ENCODE measurements at places on chromosomes 7 and 10. TPM values are rescaled to one million over a fixed set of nuclear protein-coding genes. Genes with fewer than 3 reads are reported as not detected.

The SPDYE6 gene
- not detected for total RNA-seq

The C10orf67 gene
- 0.20 TPM for total RNA-seq

The LDB1 gene
- total RNA-seq: 86.4 TPM

The VPS26A gene
- 38.0 TPM for total RNA-seq

The C7orf33 gene
- total RNA-seq: not detected
